ENCODE measurements at places on chromosomes 6 and 20.

DNA sequence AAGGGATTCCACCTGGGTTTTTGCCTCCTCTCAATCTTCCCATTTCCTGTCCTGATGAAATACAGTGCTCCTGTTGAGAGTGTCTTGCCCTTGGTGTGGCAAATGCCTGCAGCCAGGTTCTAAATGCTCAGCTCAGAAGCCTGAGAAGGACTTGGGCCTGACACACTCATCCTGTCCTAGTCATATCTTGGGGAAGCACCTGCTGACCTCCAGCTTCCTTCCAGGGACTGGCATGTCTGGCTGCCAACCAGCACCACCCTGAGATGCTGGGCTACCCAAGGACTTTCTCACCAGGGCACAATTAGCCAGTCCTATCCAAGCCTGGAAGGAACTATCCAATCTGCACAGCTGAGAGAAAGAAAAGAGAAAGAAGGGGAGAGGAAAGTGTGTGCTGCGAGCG is 43.4 kb downstream of the LRFN2 start:
- DNase-seq: no peak

- no peak for DNase-seq
Observed at GRCh38 chr6:29755295-29755871, 32.1 kb downstream of the HLA-F start.

GRCh38 chr6:10617008-10617696 is 77.3 kb downstream of the C6orf52 start:
- no peak for DNase-seq

- DNase-seq: peak; percentile 48
Observed at GRCh38 chr6:53070806-53071205, 5.6 kb downstream of the FBXO9 start.

DNA sequence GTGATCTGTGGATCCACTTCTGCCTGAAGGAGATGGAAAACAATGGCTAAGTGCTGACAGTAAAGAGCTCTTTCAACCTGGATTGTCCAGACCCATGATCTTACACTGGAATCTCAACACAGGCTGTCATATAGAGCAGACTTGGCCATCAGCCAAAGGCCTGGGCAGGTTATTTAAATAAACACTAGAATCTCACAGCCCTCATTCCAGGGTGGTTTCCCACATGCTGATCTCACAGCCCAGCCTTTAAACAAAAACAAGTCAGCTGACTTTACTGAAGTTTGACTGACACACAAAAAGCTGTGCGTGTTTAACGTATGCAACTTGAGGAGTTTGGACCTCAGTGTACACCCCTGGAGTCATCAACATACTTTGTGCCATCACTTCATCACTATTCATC is 28.4 kb downstream of the SYNDIG1 start:
- peak; percentile 10 for DNase-seq

- DNase-seq: no peak
Observed at GRCh38 chr6:108654465-108655106, 93.9 kb downstream of the FOXO3 start.

DNA sequence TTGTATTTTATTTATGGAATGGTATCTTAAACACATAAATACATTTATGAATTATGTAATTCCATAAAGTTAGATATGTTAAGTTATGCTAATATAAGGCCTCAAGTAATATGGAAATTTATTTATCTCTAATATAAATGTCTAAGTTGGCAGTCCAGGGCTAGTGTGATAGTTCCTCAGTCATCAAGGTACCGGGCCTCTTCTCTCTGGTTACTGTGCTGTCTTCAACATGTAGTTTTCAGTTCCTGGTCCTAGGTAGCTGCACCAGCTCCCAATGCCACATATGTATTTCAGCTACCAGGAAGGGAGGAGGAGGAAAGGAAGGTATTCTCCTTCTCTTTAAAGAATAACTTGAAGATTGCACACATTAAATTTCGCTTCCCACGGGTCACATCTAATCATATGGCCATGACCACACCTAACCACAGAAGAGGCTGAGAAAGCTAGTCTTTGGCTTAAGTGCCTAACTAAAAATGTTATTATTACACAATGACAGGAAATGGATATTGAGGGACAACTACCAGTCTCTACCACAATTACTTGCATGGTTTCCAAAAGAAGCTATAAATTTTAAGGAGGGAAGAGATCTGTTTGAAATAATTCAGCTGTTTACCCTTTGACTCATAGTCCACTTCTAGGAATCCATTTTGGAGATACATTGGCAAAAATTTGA is 68.6 kb downstream of the BCKDHB start:
- DNase-seq: no peak

- no peak for DNase-seq
Observed at GRCh38 chr6:165468340-165469235, 159.2 kb upstream of the C6orf118 start.
